ENCODE measurements at places on chromosomes 5 and 9.
A peak's percentile ranks its signal among the peaks of the same experiment; 100 is the strongest.

DNA sequence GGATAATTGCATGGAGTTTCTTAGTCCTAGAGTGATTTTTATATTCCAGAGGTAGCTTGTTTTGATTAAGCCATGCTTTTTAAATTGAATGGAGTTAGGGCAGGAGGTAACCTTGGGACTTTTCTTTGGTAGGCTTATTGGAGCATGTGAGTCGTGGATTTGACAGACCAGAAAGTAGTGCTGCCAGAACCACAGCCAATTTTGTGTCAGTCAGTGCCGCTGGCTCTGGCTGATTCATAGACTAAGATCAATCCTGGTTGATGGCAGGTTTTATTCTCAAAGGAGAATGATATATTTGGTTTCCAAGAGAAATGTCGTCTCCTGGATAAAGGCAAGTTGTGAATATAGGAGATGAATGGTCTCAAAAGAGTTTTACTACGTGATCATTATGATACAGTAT lies 20.3 kb downstream of the RAI14 start:
- no peak for DNase-seq

GRCh38 chr5:142235050-142235797 lies 89.6 kb downstream of the SPRY4 start:
- no peak for DNase-seq

GRCh38 chr5:122723606-122724352 lies 51.1 kb upstream of the SNX2 start:
- no peak for DNase-seq

DNA sequence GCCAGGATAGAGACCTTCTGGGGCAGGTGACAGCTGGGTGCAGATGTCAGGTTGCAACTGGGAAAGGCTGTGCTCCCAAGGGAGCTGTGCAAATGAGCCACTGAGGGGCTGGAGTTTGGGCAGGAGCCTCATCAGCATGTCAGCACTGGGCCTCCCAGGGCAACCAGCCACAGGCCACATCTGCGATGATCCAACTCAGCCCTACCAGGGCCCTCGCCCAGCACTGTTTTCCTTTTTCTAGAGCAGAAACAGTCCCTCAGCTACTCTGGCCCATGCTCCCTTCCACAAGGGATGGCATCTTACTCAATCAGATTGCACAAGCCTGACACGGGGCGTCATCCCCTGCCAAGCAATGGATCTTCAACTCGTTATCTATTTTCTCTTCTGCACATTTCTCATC lies 24.8 kb downstream of the NIPAL4 start:
- DNase-seq, result no peak

DNA sequence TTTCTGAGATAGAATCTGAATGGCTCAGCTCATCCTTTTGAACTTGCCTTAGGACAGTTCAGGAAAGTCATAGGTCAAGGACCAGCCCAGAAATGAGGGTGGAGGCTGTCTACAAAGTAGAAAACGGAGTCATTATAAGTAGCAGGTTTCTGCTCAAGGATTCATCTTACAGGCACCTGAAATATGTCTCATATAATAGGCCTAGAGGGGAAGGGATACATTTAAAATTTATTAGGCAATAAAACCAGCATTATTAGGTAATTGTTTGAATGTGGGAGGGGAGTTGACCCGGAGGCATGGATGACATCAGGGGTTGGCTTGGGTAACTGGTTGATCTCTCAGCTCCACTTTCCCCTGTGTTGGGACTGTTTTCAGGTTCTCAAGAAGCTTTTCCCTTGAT lies 11.9 kb upstream of the GALNT10 start:
- DNase-seq, result no peak

GRCh38 chr9:134650431-134651190 lies 9.0 kb downstream of the COL5A1 start:
- no peak for DNase-seq

DNA sequence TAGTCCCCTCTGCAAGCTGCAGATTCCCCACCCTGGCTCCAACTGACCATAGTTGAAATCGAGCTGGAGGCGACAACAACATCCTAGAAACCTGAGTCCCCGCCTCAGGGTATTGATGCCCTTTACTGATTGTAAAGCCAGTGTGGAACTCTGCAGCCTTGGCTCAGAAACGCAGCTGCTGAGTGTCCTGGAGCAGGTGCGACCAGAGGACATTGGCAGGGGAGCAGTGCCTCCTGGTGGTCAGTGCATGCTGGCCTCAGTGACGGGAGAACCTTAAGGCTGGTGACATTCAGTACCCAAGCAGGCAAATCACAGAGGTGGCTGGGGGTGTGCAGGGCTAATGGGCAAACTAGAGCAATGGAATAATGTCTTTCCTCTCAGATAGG lies 20.4 kb upstream of the ZNF354B start:
- DNase-seq, result peak; percentile 17

DNA sequence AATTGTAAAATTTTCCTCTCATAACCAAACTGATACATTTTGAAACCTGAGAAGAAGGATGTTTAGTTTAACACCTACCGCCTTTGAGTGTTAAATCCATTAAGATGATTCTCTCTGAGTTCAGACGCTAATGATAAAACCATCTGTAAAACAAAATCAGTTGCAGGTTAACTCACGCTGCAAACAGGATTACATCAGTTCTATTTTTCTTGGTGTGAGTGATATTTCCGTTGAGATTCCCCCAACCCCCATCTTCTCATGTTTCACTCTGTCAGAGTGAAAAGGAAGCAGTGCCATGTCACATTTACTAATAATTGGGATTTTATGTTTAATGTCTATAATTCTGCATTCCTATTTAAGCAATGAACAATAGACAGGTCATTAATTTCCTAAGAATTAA lies 146.5 kb downstream of the FANCC start:
- no peak for DNase-seq

- no peak for DNase-seq
These were observed 137.2 kb downstream of the SREK1 start for GRCh38 chr5:66281294-66281693.
